Stimulated activated CD4-positive, alpha-beta T cell treated with anti-CD3 and anti-CD28 coated beads, TNF-alpha, amount 100 ng/mL, for 24 hours (primary cell): ENCODE measurements at places on chromosomes 11 and 22.

DNA sequence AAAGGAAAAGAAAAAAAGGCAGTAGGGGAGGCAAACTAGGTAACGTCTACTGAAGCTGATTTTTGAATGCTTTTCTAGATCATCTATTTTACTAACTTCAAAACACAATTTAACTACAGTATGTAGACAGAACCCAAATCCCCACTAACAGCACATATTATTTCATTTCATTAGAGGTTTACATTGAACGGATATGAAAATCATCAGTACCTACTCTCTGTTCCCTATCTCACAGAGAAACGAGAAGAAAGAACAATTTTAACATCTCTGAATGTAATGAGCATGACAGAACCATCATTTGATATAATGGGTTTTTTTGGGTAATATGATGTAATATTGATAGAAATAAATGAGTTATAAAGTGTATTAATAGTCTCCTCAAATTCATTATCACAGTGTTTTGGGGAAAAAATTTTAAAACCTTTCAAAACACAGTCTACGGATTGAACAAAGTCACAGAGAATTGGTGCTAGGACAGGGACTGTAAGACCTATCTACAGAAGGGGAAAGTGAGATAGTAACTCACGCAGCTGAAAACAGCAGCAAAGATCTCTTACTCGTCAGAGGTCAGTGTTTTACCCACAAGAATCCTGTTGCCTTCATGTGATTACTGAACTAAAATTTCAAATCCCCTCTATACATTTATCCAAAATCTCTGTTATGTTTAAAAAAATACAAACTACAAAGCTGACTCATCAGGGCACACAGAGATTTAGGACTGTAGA is 77.3 kb downstream of the ZBTB44 start:
- DNase-seq = no peak

- DNase-seq = no peak
These were observed 12.0 kb downstream of the OR8A1 start for GRCh38 chr11:124581817-124582216.

GRCh38 chr11:44816761-44817160 is 90.0 kb downstream of the TSPAN18 start:
- DNase-seq = no peak

DNA sequence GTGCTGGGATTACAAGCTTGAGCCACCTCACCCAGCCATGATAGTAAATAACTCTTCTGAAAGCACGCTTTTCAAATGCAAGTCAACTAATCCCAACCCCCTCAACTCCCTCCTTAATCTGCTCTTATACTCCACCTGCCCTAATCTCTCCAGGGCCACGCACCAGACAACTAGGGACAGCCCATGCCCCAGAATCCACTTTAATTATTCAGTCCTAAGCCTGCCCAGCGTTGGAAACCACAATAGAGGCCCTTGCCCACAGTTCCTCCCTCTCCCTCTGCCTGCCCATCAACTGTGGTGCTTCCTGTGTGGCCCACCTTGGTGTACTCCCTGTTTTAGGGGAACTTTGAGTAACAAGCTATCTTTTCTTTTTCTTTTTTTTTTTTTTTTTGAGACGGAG is 2.7 kb upstream of the VPREB3 start:
- DNase-seq = no peak

DNA sequence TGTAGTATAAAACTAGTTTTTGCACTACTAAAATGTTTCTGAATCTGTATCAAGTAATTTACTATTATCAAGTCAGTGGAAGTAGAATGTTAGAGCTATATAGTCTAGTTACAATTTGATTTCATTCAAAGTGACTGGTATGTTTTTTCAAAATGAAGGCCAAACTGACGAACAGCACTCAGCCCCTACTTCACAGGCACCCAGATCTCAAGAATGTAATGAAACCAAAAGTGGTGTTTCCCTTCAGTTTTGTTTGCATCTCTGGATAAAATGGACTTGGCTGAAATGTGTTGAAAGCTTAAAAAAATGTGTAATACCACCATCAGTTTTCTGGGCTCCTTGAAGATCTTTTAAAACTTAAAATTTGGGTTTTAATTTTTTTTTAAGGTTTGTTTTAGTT is 46.4 kb downstream of the QSER1 start:
- no peak for DNase-seq

- no peak for DNase-seq
These were observed at the start of gene CASP4 for GRCh38 chr11:104968355-104968855. CASP4 (minus strand) TSS chr11:104968574; CDS start chr11:104968525, 49 bp downstream.

- DNase-seq = no peak
These were observed 55.5 kb downstream of the RASSF10 start for GRCh38 chr11:13064593-13064992.

DNA sequence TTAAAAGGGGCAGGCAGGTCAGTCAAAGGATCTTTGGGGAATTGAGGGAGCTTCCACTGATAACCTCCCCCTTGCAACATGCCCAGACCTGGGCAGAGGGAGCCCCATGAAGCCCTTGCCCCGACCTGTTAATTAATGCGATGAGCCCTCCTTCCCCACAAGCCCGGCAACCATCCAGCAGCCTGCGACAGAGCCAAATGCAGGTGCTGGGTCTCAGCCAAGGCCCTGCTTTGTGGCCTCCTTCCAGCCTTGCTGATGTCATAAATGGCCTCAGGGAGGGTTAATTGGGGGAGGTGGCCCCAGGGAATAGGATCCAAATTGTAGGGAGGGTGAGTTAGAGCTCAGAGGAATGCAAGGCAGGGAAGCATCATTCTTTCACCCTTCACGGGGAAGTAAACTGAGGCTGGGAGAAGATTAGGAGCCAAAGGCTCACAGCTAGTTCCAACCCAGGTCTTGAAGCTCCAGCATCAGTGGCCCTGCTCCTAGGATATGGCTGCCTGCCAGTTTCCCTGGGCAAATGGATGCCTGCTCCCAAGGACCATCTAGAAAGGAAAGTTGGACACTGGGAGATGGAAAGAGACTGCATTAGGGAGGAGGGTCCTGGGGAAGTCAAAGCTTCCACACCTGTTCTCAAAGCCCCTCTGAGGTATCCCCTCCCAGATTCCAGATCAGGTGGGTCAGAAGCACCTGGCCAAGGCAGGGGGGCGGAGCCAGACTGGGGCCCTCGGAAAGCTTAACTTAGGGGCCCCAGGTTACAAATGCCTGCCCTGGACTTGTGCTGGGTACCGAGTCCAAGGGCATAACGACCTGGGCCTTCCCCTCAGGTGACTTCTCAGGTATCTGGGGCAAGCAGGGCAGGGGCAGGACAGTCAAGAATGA is 34.1 kb downstream of the LMO1 start:
- DNase-seq = no peak

GRCh38 chr11:8641332-8641731 is 41.1 kb downstream of the TRIM66 start:
- DNase-seq = no peak

DNA sequence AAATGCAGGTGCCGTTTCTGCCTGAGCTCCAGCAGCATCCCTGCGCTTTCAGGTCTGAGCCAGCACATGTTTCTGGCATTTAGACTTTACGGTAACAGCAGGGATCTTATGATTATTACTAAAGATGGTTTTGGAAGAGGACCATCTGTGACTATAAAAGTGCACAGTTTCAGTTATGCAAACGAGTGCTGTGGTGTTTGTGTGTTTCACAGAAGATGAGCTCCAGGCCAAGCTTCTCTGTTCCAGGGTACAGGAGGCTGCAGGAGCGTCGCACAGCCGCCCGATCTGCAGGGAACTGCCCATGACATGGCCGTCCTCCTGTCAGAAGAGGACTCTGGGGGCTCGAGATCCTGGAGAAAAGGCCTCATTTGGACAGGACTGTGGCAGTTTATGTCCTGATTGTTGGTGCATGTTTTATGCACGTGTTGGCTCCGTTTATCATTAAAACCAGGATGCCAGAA is 297.3 kb downstream of the TBC1D22A start:
- DNase-seq = no peak

- DNase-seq = no peak
These were observed 928 bp downstream of the FBXO7 start for GRCh38 chr22:32475468-32476010.

- no peak for DNase-seq
These were observed 186.7 kb downstream of the CADM1 start for GRCh38 chr11:115317277-115318185.

- DNase-seq = no peak
These were observed 23.3 kb upstream of the RELA start for GRCh38 chr11:65685981-65686380.

DNA sequence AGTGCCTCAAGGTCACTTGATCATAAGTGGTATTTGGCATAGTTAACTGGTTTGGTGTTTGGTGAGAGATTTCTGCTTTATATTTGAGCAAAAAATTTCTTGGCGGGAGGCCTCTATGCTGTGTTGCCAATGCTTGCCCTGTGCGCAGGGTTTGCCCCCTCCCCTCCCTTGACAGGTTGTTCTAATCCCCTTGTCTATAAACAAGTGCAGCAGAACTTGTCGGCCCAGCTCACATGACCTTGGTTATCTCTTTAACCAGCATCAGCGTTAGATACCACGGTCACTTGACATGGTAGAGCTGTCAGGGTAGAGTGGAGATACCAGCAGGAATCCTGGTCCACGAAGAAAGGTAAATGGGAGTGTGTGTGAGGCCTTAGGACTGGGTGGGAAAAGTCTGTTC is 35.6 kb downstream of the MARK2 start:
- no peak for DNase-seq

DNA sequence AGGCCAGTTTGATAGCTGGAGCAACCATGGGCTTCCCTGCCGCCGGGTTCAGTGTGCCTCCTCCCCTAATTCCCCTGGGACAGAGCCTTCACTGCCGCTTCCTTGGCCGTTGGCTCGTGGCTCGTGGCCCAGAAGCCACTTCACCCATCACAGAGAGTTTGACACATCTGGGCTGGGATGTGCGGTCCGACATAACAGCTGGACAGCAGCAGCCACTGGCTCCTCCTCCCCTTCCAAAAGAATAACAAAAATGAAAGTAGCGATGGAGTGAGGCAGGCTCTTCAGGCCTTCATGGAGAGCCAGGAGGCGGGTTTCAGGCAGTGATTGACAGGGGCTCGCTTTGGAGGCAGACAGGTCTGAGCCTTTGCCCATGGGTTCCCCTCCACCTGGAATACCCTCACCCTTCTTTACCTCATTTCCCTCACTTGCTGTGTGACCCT is 8.2 kb downstream of the CREB3L1 start:
- DNase-seq = no peak

DNA sequence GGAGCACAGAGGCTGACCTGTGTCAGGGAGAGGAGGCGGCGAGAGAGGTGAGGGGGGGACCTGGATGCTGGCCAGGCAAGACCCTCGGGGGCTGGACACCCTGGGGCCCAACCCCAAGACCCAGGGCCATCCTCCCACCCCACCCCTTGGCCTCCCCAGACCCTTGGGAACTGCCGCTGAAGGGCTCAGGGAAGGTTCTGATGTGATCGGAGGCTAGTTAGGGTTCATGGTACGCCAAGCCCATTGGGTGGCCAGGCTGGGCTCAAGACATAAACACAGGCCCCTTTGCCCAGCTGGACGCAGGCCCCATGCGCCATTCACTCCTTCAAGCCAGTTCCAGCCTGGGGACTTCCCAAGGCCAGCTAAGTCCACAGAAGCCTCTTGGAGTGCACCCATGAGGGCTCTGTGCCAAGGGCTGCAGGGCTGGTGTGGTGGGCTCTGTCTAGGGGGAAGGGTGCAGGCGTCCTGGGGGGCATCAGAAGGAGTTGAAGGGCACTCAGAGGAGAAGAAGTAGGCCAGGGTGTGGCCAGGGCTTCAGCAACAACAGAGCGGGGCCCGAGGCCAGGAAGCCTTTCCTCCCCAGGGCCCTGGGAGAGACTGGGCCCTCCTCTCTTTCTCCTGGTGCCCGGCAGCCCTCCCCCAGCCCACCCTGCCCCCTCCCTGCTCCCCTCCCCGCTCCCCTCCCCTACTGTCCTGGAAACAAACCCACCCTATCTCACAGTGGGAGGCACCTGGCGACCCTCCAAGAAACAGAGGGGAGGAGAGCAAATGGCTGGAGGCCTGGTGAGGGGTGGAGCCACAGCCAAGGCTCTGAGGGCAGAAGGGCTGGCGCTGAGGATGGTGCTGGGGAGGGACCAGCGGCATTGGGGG is 12.9 kb downstream of the TSPAN32 start:
- no peak for DNase-seq

GRCh38 chr22:33538277-33538885 is 381.9 kb downstream of the LARGE1 start:
- DNase-seq = no peak

- DNase-seq = no peak
These were observed 27.3 kb downstream of the ARRB1 start for GRCh38 chr11:75324189-75324588.

GRCh38 chr11:57792870-57793269 is 31.3 kb downstream of the CTNND1 start:
- DNase-seq = no peak

GRCh38 chr11:70886256-70886655 is 366.1 kb downstream of the SHANK2 start:
- no peak for DNase-seq

DNA sequence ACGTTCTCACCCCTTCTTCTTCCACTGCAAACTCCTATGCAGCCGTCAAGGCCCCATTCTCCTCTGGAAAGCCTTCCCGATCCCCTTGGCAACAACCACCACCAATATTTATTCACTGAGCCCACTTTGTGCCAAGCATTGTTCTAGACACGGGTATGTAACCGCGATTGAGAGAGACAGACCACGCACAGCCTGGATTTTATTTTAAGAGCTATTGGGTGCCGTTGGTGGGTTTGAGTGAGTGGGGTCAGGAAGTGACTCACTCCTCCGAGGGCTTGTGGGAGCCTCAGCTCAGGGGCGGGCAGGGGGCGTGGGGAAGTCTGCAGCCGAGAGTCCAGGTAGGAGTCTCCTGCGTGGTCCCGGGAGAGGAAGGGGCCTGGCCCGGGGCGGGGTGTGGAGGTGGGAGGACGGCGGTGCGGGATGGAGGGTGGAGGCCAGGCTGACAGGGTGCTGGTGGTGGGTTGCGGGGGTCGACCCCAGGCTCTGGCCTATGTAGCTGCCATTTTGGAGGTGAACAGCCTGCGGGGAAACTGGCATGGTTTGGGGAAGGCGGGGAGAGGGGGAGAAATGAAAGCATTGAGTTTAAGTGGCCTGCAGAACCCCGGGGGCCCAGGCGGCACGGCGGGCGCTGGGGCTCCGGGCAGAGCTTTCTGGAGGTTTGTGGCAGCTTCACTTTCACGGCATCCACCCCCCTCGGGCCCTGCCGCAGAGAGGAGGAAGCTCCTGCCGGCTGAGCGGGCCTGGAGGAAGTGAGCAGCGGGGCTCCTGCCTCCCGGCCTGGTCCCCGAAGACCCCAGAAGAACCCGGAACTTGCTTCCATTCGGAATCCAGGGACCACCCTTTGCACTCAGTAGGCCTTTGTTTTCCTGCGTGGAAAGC is 547 bp downstream of the PARVG start:
- DNase-seq = peak; percentile 62

DNA sequence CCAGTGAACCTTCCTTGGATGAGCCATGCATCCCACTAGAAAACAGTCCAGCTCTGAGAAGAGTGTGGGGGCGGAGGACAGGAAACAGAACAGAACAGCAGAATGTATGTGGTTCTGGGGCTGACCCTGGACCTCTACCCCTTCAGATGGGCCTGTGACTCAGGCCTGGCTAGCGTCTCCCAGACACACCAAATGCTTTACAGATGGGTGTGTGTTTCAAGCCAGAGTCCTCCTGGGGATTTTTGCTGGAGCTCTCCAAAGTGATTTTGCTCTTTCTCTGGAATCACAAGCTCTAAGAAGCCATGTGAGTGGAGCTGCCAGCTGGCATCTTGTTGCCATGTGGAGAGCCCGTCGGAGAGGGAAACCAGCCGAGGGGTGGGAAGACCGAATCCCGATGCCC is 13.2 kb upstream of the C1QTNF4 start:
- DNase-seq = no peak
